Cerebellar nuclear complex (tissue), 1 donor: ENCODE measurements at places on chromosomes 2 and 18.

DNA sequence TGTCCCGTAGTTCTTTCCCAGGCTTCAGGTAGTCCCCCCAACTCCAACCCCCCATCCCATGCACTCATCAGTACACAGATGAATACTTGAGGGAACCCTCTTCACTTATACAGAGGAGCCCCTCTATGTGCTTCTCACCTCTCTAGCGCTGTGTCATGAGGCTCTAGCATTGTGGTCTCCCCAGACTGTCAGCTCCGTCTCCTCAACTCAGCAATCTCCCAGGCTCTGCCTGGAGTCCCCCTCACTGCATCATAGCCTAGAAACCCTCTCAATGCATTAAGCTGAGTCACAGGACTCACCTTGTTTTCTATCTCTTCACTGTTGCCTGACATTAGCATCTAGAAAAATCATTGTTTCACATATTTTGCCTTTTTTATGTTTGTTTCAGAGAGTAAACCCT, 20.2 kb upstream of the PRKCE start:
- DNase-seq = no peak

GRCh38 chr2:37871456-37872191, 53.5 kb upstream of the RMDN2 start:
- no peak for DNase-seq

- DNase-seq = no peak
These were observed 36.3 kb downstream of the ACVR1C start for GRCh38 chr2:157592374-157592773.

DNA sequence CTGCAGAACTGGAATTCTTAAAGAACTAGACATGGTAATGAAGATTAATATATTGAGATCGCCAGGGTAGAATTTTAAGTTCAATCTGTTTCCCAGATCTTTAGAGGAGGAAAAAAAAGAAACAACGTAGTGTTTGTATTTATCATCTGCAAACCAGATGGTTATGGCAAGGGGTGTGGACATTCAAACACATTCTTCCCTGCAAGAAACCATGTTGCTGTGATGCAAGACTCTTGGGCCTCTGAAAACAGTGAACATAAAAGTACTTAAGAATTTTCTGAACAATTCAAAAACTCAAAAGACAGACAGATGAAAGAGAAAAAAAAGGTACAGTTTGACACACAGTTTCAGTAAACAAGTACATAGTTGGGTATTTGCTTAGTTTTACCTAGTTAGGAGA, 35.6 kb downstream of the COL5A2 start:
- DNase-seq = no peak

- DNase-seq = no peak
These were observed 38.0 kb downstream of the AKAIN1 start for GRCh38 chr18:5159080-5159479.

DNA sequence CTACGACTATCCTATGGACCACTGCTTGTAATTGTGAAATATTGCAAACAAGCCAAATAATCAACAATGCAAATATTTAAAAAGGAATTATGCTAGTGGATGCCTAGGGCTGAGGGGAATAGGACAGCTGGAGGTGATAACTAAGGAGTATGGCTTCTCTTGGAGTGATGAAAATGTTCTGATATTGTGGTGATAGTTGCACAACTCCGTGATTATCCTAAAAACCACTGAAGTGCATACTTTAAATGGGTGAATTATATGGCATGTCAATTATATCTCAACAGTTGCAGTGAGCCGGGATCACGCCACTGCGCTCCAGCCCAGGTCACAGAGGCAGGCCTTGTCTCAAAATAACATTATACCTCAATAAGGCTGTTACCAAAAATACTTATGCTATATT, 125.1 kb upstream of the SH3BP4 start:
- DNase-seq = no peak

GRCh38 chr18:46891742-46892214, 25.5 kb downstream of the PIAS2 start:
- DNase-seq = no peak

DNA sequence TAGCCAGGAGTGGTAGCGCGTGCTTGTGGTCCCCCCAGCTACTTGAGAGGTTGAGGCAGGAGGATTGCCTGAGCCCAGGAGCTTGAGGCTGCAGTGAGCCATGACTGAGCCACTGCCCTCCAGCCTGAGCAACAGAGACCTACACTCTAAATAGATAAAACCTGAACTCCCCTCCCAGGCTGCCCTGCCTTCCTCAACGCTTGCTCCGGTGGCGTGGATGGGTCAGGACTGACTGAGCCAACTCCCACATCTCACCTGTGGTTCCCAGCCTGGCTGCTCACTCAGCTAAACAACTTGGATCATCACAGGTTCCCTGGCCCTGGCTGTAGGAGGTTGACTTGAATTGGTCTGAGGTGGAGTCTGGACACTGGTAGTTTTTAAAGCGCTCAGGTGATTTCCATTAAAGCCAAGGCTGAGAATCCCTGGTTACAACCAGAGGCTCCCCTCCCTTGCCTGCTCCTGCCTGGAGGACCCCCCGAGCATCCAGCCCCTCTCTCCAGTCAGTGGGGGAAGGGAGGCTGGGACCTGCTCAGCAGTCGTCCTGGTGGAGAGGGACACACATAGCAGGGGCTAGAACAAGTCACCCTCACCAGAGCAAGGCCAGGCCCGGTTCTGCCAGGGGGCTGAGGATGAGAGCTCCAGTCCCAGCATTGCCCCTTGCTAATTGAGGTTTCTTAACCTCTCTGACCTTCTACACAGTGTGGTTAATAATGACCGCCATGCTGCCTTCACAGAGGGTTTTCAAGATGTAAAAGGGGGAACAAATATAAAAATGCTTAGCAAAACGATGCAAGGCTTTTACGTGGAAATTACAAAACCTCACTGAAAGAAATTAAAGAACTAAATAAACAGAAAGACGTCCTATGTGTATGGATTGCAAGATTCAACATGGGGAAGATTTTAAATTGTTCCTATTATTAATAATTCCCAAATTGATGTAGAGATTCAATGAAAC, 46.9 kb upstream of the TAF1B start:
- no peak for DNase-seq

DNA sequence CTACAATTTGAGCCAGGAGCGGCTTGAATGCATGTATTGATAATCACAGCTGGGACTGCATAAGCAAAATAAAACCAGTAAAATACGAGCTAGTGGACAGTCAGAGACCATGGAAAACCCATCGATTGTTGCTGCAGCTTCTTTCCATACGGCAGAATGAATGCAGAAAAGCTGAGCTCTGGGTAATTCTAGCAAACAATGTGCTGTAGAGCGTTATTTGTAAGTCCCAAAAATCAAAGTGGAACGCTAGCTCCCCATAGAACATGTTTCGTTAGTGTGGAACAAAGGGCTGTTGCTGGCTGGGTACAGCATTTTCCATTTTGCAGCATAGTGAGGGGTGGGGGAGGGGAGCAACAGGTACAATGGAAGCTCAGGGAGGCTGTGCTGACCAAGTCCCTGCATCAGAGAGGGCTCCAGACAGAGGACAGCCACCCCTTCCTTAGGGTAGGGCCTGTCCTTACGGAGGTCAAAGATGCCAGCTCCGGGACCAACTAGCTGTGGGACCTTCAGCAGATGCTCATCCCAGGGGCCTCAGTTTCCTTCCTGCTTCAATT, 74.1 kb downstream of the BOD1L2 start:
- no peak for DNase-seq

DNA sequence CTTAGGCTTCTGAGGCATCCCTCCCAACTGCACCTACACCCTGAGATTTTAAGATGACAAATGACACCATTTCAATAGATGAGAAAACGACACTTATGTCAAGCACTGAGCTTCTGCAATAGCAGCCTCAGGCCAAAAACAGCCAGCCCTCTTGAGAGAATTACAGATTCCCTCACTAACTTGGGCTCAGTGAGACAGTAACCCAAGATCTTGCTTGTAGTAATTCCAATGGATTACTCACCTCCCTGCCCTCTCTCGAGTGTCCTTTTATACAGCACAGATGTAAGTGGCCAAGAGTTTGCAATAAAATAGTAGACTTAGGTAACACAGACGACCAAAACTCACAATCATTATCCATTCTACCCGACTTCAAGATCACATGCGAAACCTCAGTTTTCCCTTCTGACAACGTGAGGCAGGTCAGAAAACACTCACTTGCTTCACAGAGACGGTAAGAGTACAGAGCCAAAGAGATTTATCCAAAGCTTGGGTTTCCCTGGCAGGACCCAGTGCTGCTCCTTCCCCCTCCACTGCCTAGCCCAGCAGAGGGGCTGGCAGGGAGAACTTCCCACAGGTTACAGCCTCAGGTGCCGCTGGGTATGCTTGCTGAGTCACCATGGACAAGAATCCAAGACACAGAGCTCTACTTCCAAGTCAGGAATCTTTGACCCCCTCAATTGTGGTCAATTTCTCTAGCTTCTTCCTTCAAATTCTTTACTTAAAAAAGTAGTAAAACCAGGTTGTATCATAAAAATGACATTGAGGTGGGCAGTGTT, 181.4 kb downstream of the MYO5B start:
- DNase-seq = no peak

- peak; percentile 11 for DNase-seq
These were observed 111.4 kb upstream of the SMAD7 start for GRCh38 chr18:49061991-49062831.

DNA sequence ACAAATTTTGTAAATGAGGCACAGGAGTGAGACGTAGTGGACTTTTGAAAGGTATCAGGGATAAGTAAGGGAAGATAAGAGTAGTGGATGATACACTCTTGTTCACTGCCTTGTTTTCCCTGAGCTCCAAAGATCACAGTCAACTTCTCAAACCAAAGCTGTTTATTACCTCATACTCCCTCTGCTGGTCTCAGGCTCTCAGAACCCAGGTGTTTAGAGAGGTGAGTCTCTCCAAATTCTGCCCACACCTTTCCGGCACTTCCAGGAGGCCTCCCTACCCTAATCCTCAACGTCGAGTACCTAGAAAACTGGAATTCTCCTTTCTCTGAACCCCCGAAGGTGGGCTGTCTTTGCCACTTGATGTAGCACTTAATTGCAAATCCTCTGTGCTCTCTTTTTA, 621.1 kb downstream of the BCL11A start:
- DNase-seq = no peak

GRCh38 chr2:873651-874580, 76.7 kb upstream of the SNTG2 start:
- DNase-seq = no peak

DNA sequence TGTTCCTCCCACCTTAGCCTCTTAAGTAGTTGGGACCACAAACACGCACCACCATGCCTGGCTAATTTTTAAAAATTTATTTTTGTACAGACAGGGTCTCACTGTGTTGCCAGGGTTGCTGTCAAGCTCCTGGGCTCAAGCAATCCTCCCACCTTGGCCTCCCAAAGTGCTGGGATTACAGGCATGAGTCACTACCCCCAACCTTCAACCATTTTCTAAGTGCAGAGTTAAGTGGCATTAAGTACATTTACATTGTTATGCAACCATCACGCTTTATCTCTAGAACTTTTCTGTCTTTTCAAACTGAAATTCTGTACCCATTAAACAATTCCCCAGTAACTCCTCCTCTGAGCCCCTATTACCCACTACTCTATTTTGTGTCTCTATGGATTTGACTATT, 45.9 kb upstream of the AFF3 start:
- DNase-seq = no peak

GRCh38 chr18:41798879-41799278, 156.2 kb upstream of the PIK3C3 start:
- no peak for DNase-seq

- DNase-seq = no peak
These were observed 147.4 kb downstream of the SETBP1 start for GRCh38 chr18:44828080-44828479.

DNA sequence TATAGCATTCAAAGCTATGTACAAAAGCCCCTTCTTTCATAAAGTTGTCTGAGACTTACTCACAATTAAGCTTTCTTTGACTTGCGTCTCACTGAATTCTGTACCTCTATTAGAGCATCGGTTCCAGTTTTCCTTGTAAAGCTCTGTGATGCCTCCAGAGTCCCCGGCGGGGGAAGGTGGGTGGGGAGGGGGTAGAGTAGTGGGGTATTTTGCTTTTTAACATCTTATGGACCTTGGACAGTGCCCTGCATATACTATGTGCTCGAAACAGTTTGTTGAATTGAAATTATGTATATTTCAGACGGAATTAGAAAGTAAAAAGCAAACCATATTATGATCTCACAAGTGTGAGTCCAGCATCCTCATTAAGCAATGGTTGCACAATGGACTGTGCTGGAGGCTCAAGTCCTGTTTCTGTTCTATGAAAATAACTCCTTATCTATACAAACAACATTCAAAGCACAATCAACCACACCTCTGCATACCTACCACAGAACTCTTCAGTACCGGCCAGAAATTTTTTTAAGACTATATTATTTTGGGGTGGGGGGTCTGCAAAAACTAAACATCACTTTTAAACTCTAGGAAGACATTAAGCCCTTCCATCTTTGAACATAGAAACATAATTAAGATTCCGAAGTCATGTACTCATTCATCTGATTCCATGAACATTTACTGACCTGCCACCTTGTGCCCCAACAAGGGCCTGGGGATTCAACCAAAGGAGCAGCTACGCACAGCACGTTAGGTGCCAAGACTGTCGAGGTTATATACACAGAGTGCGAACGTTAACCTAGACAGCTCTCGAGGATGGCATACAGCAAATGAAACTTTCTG, 908 bp downstream of the STAT1 start:
- no peak for DNase-seq

GRCh38 chr2:238404406-238405216, 22.1 kb upstream of the ASB1 start:
- DNase-seq = no peak

- no peak for DNase-seq
These were observed 89.4 kb downstream of the NRP2 start for GRCh38 chr2:205771666-205772065.

DNA sequence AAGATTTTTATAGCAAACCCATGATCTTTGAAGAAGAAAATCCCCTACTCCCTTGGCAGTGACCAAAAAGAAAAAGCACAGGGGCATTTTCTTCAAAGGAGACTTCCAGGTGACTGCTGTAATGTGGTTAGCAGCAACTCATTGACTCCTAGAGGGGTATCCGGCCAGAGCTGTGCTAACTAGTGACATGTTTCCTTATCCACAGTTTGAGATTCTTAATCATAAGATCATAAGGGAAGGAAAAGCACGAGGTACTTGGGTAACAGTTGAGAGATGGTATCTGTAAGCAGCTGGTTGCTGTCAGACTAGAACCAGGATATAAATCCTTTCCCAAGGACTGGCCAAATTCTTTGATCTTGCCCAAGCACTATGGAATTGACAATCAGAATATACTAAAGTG, 124.7 kb downstream of the MREG start:
- DNase-seq = no peak
